ENCODE measurements at places on chromosomes 11 and 22. TPM values are rescaled to one million over a fixed set of nuclear protein-coding genes. Genes with fewer than 3 reads are reported as not detected.

Gene GLYATL2
- not detected for total RNA-seq

Gene PATE2
- 0.07 TPM for total RNA-seq

Gene SNX32
- total RNA-seq = 0.79 TPM

Gene TMEM86A
- total RNA-seq = 0.92 TPM

Gene IL17REL
- 0.04 TPM for total RNA-seq

Gene SGSM1
- total RNA-seq = 0.20 TPM

Data from pulmonary artery endothelial cell (primary cell).